Head of caudate nucleus (tissue), 42 donors: ENCODE measurements at places on chromosomes 1 and 21.

DNA sequence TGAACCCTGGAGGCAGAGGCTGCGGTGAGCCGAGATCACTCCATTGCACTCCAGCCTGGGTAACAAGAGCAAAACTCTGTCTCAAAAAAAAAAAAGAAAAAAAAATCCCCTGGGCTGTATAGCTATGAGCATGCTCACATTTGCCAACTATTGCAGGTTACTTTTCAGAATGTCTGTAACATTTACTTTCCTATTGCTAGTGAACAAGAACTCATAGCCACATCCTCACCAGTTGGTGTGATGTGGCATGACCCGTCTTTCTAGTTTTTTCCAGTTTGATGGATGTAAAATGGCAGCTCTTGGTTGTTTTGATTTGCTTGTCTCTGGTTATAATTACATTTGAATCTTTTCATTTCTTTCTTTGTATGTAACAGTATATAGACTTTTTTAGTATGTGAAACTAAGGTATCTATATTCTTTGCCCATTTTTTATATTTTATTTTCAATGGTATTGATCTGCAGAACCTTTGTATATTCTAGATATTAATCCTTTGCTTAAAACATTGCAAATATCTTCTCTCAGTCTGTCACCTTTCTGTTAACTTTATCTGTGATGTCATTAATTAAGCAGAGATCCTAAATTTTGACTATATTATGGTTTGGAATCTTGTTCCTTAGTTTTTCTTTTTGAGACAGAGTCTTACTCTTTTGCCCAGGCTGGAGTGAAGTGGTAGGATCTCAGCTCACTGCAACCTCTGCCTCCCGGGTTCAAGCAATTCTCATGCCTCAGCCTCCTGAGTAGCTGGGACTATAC is 11.6 kb downstream of the MED18 start:
- DNase-seq = no peak

DNA sequence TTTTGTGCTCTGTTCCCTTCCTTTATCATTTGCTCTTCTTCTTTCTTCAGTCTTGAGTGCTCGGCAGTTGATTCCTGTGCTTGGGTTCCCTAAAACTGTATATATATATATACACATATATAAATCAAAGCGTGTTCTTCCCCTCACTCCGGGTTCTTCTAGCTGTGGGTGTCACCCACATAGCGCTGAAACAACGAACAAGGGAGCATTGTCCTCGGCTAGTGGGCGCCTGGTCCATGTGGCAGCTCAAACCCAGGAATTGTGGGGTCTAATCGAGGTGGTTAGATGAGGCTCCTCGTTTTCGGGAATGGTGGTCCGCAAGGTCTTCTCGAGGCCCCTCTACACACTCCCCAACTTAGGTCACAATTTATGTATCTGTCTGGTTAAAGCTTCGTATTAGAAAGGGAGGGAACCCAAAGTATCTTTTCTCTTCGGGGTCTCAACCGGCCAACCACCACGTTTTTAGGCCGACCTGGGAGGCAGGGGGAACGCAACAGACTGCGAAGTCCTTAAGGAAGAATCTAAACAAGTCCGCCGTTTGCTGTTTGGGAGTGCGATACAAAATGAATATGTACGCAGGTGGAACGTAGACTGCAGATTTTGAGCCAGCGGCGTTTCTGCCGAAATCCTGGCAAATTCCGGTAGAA is 504 bp upstream of the SDHC start:
- DNase-seq = peak; percentile 62

GRCh38 chr21:16579538-16579937 is 849.8 kb downstream of the USP25 start:
- DNase-seq = no peak

DNA sequence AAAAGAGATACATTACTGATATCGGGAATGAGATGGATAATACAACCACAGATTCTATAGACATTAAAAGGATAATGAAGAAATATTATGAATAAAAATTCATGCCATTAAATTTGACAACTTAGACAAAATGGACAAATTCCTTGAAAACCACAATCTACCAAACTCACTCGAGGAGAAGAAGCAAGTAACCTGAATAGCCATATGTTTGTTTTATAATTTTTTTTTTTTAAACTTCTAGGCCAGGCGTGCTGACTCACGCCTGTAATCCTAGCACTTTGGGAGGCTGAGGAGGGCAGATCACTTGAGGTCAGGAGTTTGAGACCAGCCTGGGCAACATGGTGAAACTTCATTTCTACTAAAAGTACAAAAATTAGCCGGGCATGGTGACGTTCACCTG is 327.9 kb downstream of the VAV3 start:
- DNase-seq = no peak

- DNase-seq = no peak
Observed at GRCh38 chr1:63557365-63557987, 34.2 kb downstream of the EFCAB7 start.

GRCh38 chr1:203075236-203076030 is 10.4 kb downstream of the MYOG start:
- no peak for DNase-seq
